Type B pancreatic cell (in vitro differentiated cells): ENCODE measurements at places on chromosomes 7 and 10. TPM values are rescaled to one million over a fixed set of nuclear protein-coding genes. Genes with fewer than 3 reads are reported as not detected.

DNA sequence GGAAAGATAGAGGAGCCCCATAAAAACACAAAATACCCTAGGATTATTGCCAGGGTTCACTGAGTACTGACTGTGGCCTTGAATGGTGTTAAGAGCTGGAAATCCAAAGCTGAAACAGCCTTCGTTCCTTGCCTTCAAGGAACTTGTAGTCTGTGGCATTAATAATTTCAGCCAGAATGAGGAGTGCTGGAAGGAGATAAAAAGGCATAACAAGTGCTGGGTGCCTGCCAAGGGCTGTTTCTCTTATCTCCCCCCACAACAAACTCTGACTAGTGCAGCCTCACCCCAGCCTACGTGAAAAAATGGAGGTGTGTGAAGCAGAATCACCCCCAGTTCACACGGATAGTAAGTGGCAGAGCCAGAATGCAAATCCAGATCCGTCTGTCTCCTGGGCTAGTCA lies 199.1 kb upstream of the LYZL2 start:
- DNase-seq = no peak

- DNase-seq = no peak
Measured at GRCh38 chr7:156988343-156989185, 21.9 kb downstream of the MNX1 start.

- no peak for DNase-seq
Measured at GRCh38 chr7:17854261-17855047, 85.8 kb downstream of the SNX13 start.

GRCh38 chr10:118704711-118705110 lies 50.1 kb downstream of the CACUL1 start:
- DNase-seq = no peak

- no peak for DNase-seq
Measured at GRCh38 chr7:66379542-66380160, 174.5 kb downstream of the TPST1 start.

DNA sequence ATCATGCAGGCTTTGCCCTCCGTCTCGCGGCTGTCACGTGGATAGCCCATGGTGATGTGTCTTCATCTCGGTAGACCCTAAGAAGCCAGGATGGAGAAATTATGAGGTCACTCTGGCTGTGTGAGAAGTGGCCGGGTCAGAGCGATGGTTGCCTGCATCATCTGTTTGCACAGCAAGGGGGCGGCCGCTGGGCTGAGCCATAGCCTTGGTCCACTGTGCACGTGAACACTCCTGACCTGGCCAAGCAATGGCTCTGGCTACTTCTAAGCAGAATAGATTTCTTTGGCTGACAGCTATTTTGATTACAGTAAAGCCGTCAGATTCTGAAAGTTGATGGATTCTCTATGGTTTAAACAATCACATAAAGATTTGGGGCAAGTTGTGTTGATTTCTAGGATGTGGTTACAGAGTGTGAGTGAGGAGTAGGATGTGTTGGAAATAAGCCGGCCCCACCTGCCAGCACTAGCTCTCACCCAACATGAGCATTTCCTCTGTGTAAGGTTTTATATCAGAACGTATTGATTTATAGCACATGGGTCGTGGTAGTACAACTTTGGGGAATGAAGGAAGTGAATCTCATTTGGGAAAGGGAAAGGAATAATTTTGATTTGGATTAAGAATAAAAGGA lies 214.4 kb upstream of the GPR26 start:
- DNase-seq = no peak

GRCh38 chr10:36736311-36736710 lies 389.1 kb upstream of the ANKRD30A start:
- no peak for DNase-seq

DNA sequence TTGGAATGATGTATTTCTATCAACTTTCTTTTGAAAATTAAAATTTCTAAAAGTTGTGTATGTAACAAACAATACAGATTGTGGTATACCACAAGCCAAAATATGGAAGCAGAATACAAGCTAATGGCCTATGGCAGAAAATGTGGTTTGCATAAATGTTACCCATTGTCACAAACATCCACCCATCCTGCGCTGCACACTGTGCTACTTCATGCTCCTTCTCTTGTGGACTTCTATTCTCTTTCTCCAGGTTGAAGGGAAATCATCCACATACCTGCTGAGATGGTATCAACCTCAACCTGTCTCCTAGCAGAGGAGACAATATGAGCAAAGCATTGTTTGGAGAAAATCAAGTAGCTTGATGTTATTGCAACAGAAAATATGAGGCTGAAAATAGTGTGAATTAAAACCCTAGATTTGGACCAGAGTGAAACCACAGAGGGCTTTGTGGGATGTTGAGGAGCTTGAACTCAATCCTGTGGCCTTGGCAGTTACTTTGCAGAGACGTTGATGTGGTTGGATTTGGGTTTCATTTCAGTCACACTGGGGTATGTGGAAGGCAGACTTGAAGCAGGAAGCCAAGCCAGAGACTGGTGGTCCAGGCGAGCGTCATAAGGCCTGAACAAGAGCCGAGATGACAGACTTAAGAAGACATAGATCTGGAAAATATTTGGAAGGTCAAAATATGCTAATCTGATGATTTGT lies 63.8 kb downstream of the ICA1 start:
- no peak for DNase-seq

GRCh38 chr10:131399981-131400380 lies 88.5 kb upstream of the TCERG1L start:
- no peak for DNase-seq

GRCh38 chr10:84314275-84314674 lies 14.1 kb upstream of the CCSER2 start:
- DNase-seq = no peak

GRCh38 chr10:133528845-133529575 lies 1.8 kb downstream of the CYP2E1 start:
- DNase-seq = no peak

DNA sequence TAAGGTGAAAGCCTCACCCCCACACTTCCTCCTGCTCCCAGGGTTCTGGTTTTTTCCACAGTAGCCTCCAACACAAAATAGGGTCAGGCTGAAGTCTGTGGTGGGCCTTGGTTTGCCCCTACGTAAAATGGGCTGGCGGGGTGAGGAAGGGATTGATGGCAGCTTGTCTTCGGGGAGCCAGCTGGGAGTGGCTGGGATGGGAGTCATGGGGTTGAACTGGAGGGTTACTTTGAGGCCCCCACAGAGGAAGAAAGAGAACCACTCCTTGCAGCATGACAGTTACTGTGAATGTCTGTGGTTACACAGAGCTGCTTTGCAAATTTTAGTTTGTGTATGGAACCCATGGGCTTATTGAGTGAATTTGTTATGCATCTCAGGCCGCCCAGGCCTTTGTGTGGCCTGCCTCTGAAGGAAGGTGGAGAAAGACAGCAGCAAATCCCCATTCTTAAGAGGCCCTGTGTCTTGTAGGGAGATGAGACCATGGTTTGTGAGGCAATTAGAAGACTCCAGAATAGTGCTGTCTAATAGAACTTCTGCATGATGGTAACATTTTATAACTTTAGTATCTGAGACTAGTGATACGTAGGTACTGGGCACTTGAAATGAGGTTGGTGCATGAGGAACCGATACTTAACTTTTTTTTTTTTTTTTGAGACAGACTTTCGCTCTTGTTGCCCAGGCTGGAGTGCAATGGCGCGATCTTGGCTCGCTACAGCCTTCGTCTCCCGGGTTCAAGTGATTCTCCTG lies 8.1 kb downstream of the TRIM8 start:
- DNase-seq = no peak

DNA sequence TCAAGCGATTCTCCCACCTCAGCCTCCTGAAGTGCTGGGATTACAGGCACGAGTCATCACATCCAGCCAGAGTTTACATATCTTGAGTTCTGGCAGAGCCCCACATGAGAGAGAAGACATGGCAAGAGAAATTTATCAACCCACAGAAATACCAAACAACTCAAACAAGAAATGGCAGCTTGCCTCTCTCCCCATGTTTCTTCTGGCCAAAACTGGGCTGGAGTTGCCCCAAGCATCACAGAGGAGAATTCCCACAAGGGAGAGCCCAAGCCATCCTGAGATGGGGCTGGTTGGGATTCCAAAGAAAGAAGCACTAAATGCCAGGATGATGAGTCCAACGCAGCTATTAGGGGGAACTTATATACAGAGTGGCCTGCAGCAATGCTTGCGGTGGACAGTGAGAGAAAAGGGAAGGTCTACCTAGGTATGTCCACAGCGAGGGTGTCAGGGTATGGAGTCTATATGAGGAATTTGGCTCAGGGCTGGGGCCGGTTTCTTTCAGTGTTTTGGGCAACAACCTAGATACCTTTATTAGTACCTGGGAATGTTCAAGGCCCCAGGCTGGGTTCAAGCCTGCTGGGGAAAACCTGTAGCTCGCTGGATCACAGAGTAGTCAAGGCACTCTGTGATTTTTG lies 14.5 kb upstream of the PAX4 start:
- no peak for DNase-seq

GRCh38 chr7:64884085-64884912 lies 18.8 kb upstream of the ZNF273 start:
- DNase-seq = peak; percentile 34

DNA sequence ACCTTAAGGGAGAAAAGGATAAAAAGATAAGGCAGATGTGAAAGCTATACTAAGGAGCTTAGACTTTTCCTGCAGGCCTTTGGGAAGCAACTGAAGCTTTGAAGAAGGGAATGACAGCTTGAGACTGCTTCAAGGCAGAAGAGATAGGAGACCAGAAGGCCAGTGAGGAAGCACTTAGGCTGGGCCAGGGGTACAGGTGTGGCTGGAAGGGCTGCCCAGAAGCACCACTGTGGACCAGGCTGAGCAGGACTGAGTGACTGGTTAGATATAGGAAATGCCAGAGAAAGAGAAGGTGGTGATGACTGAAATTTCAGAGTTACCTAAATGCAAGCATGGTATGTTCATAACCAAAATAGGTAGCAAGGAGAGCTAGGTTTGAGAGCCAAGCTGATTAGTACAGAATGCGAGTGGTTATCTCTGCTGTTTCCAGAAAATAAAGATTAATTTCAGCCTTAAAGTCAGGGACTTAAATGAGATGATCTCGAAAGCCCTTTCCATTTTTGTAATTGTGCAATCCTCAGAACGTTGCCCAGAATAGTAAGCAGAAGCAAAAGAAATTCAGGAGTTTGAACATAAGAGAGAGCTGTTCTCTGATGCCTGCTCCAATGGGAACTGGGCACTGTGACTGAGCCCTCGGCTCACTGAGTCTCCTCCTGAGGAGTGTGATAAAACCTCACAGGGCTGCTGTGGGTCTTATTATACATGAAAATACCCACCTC lies 54.9 kb downstream of the MET start:
- DNase-seq = no peak

DNA sequence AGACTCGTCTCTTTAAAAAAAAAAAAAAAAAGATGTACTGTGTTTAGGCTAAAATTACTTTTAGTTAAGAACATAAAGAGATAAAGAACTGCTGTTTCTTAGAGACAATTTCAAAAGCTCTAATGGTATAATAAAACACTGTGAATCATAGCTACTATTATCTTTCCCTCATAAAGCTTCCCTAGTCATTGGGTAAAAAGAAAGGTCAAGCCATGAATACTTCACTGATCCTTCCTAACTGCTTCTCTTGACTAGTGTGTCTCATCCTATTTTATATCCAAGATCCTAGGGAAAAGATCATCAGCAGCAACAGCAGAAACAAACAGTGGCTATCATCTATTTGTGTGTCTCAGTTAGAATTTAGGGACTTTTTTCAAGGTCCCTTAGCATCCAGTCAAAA lies 10.5 kb downstream of the YME1L1 start:
- no peak for DNase-seq

DNA sequence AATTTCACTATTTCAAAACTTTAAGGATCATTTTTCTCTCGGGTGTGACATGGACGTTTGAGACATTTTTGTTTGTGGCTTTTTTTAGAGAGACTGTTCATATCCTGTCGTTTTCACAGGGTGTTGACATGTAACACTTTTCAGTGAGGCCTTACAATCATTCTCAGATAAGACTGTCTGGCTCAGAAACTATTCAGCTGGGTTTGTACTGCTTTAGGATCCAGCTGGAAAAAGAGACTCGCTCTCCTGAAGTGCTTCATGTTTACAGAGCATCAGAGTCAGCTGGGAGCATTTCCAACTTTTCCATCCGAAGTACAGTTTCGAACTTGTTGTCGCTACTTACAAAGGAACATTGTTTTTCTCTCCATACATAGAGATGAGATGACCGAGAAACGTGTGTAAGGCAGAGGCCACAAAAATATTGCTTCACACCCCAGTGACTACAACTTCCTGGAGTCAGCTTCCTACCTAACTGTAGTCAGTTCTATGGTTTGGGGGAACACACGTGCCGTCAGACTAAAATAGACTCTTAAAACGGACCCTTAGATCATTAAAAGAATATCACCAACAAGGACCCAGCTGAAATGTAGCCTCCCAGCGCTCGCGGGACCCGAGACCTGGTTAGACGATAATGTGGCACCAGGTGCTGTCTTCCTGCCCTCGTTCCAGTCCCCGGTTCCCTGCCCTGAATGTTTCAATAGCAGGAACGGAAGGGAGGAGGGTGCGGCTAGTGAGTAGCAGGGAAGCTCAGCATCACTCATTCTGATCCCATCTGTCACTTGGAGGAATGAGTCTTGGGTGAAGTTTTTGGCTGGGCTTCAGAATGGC lies 78.0 kb downstream of the MKI67 start:
- no peak for DNase-seq

DNA sequence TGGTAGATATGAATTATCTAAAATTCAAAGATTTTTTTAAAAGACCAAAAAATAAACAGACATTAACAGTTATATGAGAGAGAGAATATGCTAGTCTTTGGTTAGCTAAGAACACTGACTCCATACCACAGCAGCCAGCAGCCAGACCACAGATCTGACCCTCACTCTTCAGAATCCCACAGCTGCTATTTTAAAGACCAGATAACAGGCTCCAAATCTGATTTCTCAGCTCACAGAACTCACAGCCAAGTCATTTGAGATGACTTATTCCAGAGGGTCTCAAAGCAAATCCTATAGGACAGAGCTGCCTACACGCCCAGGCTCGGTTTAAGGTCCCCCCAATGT lies 20.4 kb downstream of the NUDCD3 start:
- no peak for DNase-seq

AKR1C8 gene
- 0.89 and 1.00 TPM in 2 replicates for total RNA-seq

CLDN4 gene
- 223 and 787 TPM in 2 replicates for total RNA-seq

KAZALD1 gene
- total RNA-seq = 6.9 and 17.1 TPM in 2 replicates

ANKMY2 gene
- 15.2 and 21.5 TPM in 2 replicates for total RNA-seq

GBX1 gene
- 0.26 and 0.41 TPM in 2 replicates for total RNA-seq

SPAM1 gene
- total RNA-seq = not detected in 2 replicates

TACR2 gene
- total RNA-seq = not detected in 2 replicates

TAS2R3 gene
- 1.2 and 3.2 TPM in 2 replicates for total RNA-seq

AIMP2 gene
- total RNA-seq = 40.2 and 40.5 TPM in 2 replicates

RPEL1 gene
- total RNA-seq = not detected in 2 replicates

MACC1 gene
- total RNA-seq = 14.8 and 27.8 TPM in 2 replicates

MYOZ1 gene
- total RNA-seq = 0.36 and 0.82 TPM in 2 replicates
